K562 (cell line): ENCODE measurements at places on chromosomes 3 and 15. TPM values are rescaled to one million over a fixed set of nuclear protein-coding genes. Genes with fewer than 3 reads are reported as not detected.

DNA sequence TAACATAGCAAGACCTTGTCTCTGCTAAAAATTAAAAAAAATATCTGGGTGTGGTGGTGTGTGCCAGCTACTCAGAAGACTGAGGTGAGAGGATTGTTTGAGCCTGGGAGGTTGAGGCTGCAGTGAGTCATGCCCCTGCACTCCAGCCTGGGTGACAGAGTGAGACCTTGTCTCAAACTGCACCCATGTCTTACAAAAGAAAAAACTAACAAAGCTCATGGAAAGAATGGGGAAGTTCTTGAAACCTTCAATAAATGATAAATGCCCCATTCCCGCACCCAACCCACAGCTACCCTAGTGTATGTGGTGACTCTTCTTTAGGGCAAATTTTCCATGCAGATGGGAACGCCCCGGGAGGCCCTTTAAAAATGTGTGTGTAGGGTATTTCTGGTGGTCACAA lies 28.3 kb downstream of the RPLP1 start:
- no peak overlapping the region for H3K27ac ChIP-seq
- no peaks in the 10 kb centered on the region for H3K36me3 ChIP-seq
- no peaks in the 10 kb centered on the region for H3K27me3 ChIP-seq
- no peak for DNase-seq

The ROPN1 gene
- polyA plus RNA-seq: not detected in 2 replicates

- no peak for DNase-seq
- no peaks in the 10 kb centered on the region; the same call in 2 of the 3 replicates for H3K4me1 ChIP-seq
- H3K27me3 ChIP-seq: no peaks in the 10 kb centered on the region
- H3K36me3 ChIP-seq: no peaks in the 10 kb centered on the region
- no peak overlapping the region for H3K4me3 ChIP-seq
These were observed 24.7 kb downstream of the SLC15A2 start for GRCh38 chr3:121918779-121919483.

The KIF15 gene
- 21.2 and 27.9 TPM in 2 replicates for polyA plus RNA-seq

- H3K36me3 ChIP-seq: no peaks in the 10 kb centered on the region
- no peak for DNase-seq
- H3K4me3 ChIP-seq: no peak overlapping the region
- H3K4me1 ChIP-seq: no peaks in the 10 kb centered on the region
These were observed 178.2 kb upstream of the GOLIM4 start for GRCh38 chr3:168273917-168274316.
